ENCODE measurements at places on chromosomes 12 and 14.

- no peak for DNase-seq
These were observed 4.9 kb downstream of the PHLDA1 start for GRCh38 chr12:76026643-76027063.

DNA sequence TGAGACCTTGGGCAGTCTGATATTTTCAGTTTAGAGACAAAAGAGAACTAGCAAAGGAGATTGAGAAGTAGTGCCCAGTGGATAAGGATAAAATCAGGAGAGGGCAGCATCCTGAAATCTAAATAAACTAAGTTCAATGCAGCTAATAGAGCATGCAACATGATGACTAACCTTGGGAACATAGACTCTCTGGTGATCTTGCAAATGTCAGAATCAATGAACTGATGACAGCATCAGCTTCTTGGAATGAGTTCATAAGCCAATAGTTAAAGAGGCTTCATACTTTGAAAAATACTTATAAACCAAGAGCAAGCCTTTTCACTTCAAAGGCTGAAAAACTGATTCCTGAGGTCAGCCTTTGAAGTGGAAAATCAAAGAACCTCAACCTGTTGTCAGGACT lies 8.2 kb downstream of the TAS2R19 start:
- DNase-seq, result no peak

DNA sequence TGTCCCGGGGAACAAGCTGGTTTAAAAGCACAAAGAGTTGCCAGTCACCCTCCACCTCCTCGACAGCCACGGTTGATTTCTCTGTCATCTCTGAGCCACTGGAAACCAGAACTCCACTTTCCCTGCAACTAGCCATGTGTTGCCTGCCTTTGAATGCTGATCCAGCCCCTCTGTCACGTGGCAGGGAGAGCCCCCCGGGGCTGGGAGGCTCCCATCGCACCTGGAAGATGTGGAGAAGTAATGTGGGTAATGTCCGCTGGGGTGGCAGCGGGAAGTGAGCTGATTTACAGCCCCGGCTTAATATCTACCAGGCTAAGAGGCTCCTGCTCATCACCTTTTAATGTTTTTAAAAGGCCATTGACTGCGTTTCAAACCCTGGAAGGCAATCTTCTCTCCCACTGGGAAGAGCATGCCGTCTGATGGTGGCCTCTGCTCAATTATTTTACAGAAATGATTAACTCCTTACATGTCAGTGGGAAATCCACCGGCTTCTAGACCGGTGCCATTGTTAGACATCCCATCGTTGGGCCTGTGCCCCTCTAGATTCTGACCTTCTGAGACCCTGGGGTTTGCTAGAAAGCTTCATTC lies 7.4 kb downstream of the PRIMA1 start:
- no peak for DNase-seq

GRCh38 chr14:56199095-56199981 lies 81.1 kb downstream of the PELI2 start:
- no peak for DNase-seq

DNA sequence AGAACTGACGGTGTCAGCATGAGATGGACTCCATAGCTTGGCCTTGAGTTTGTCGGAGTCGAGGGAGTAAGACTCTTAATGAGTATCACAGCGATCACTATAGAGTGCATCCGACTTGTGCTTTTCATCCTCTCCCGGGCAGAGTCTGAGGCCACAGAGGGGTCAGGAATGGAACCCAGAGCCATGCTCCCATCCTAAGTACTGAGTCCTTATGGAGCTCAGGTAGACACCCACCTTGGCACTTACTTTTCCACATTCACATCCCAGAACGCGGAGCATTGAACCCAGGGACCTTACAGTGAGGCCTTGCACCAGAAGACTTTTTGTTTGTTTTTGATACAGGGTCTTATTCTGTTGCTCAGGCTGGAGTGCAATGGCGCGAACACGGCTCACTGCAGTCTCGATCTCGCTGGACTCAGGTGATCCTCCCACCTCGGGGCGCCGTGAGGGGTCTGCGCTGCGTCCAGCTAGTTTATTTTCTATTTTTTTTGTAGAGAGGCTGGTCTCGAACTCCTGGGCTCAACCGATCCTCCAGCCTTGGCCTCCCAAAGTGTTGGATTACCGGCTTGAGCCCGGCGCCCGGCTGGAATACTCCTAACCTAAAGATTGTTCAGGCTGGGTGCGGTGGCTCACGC lies 719 bp upstream of the SRSF9 start:
- no peak for DNase-seq

GRCh38 chr12:91326058-91327027 lies 143.7 kb upstream of the DCN start:
- DNase-seq, result no peak

All from activated T-helper 2 cell treated with anti-CD3 and anti-CD28 coated beads, Interferon-gamma antibody, Interleukin-2, Interleukin-4, amounts not matched to agents 10 μg/mL and 5 μg/mL and 100 μg/mL, durations not matched to agents 14 hours and 24 hours and 36 hours (primary cell).